Transverse colon (tissue), 4 donors: ENCODE measurements at places on chromosomes 2 and 18.

DNA sequence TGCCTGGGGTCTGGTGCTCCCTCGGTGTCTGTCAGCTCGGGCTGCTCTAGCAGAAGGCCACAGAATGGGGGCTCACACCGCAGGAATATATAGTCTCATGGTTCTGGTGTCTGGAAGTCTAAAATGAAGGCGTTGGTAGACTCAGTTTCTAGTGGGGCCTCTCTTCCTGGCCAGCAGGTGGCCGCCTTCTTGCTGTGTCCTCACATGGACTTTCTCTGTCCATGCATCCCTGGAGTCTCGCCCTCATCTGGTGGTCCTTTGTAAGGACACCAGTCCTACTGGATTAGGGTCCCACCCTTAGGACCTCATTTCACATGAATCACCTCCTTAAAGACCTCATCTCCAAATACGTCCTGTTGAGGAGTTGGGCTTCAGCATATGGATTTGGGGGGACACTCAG, 65.7 kb downstream of the RRM2 start:
- no peak for DNase-seq

DNA sequence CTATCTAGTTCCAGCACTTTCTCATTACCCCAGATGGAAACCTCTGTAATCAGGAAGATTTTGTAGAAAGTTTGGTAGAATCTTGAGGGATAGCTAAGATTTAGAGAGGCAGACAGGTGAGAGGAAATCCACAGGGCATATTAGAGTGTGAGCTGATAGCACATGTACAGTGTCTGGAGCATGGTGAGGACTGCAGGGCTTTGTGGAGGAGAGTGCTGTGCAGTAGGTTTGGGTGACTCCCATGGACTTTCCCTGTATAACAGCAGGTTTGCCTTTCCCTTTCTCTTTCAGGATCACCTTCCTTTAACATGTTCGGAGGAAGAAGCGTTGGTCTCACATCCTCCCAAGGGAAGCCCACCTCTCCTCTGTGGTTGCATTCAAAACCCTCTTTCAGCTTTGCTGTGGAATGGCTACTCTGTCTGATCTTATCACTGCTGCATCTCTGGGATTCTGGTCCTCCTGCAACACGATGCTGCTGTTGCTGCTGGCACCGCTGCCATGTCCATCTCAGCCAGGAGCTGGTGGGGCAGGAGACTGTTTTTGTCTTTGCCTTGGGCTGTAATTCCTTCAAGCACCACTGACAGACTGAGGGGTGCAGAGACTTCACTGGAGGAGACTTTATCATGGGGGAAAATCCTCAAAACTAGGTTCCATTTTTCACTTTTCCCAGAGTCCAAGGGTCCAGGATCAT, 7.8 kb upstream of the KIF5C start:
- DNase-seq: no peak

GRCh38 chr18:26568926-26569665, 20.7 kb upstream of the KCTD1 start:
- no peak for DNase-seq

GRCh38 chr2:26864226-26864625, 16.3 kb downstream of the DPYSL5 start:
- no peak for DNase-seq

GRCh38 chr2:108986916-108987510, 2.0 kb downstream of the EDAR start:
- DNase-seq: no peak

GRCh38 chr2:221896505-221897151, 324.5 kb upstream of the EPHA4 start:
- DNase-seq: no peak

DNA sequence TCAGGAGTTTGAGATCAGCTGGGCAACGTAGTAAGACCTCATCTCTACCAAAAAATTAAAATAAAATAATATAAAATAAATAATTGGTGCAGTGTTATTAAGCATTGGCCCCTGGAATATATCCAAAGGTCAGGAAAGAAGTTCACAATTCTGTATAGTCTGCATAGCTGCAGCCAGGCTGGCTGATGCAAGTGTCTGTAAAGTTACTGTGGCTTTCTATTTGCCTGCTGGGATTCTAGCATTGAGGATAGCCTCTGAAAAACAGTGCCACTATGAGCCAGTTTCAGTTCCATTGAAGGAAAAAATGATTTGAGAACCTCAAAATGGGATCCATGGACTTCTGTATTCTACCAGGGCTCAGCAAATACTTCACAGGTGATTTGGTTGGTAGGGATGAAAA, 208.6 kb downstream of the PARD3B start:
- no peak for DNase-seq

DNA sequence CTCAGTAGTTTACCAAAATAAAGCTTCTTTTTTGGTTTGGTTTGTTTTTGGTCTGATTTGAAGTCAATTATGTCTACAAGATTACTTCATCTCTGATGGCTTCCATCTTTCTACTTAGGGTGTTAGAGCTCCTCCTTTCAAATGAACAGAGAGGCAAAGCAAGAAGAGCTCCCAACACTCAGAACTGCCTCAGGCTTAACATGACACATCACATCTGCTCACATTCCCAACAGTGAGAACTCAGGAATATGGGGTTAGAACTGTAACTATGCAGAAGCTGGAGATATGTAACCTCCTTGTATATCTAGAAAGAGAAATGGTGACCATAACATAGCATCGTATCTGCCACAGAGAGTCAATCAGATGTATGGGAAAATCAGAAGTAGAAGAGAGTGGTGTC, 11.4 kb upstream of the LRATD1 start:
- DNase-seq: no peak

GRCh38 chr2:38648107-38648761, 17.7 kb upstream of the GALM start:
- DNase-seq: no peak

DNA sequence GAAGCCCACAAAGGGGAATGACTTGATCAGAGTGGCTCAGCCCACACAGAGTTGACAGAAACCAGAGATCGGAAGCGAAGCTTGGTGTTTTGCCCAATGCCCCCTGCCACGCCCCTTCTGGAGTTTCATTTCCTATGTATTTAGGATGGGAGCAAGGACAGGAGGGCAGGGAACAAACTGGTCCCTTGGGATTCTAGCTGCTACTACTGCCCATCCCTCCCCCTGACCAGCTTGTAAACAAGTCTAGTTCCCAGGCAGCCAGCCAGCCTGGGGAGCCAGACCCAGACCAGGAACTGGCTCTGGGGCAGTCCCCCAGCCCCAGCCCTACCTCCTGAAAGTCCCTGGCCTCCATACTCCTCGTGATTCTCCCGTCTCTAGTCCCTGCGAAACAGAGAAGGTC, 8.3 kb downstream of the WNT6 start:
- DNase-seq: no peak

GRCh38 chr2:48728295-48728694, 27.2 kb downstream of the LHCGR start:
- no peak for DNase-seq

- DNase-seq: no peak
Observed at GRCh38 chr2:240260664-240261063, 120.2 kb upstream of the OTOS start.

- no peak for DNase-seq
Observed at GRCh38 chr2:81589406-81589805, 1284.9 kb upstream of the LRRTM1 start.

DNA sequence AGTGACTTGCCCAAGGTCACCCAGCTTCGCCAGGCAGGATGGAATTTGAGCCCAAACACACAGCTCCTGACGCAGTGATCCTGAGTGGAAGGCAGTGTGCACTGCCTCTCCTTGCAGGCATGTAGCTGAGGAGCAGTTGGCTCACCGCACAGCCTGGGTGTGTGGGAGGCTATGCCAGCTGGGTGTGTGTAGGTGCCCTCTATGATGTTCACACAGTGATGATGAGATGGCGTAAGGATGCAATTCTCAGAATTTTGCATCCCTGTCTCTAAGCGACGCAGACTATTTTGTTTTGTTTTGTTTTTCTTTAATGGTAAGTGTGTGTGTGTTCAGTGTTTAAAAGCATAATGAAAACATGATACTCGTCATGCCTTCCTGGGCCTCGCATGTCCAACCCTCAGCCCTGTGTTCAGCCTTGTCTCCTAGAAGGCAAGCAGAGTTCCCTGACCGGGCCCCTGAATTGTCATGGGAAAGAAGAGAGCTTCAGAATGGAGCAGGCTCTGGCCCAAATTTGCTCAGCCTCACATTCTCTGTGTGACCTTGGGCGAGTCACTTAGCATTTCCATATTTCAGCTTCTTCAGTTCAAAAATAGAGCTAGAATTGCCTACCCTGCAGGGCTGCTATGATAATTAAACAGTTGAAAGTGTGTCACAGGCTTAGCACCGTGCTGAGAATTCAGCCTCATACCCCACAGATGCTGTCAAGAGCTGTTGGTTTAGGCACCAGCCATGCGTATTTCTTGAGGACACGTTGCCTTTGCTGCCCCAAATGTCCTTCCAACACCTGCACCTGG, 603.6 kb upstream of the RAB6C start:
- DNase-seq: no peak

GRCh38 chr2:150122871-150123613, 364.4 kb downstream of the RND3 start:
- DNase-seq: no peak

- peak; percentile 6 for DNase-seq
Observed at GRCh38 chr2:96092951-96093350, 23.4 kb downstream of the ADRA2B start.

DNA sequence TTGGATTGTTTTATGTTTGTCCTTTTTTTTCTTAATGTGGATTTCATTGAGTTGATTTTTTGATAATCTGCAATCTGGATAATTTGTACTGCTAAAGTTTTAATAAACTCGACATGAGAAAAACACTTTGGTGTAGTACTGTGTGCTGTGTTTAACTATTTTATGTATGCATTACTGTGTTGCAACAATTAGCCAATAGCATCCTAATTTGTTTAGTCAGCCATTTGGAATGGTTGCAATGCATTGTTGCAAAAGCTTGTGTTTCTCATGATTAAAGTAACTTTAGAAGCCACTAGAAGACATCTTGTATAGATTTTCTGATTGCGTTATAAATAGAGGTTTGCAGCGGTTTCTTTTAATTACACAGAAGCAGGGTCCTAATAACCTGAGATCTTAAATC, 53.5 kb downstream of the PPIG start:
- DNase-seq: no peak

DNA sequence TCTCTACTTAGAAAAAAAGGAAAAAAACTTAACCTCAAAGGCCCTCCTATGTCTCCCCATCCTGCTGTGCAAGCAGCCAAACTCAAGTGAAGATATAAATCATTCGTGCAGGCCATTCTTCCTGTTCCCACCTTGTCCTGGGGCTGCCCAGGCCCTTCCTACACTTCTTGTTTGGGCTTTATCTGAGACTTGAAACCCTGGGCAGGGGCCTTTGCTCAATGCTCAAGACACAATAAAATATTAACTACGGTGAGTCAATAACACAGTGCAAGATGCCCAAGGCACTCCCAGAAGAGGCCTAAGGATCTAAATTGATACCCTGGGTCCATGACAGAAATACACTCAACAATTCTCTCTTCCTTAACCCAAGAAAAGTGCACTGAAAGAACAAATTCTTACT, 67.6 kb downstream of the TBC1D8 start:
- DNase-seq: no peak

- DNase-seq: no peak
Observed at GRCh38 chr18:3305354-3305762, 43.4 kb downstream of the MYL12B start.

DNA sequence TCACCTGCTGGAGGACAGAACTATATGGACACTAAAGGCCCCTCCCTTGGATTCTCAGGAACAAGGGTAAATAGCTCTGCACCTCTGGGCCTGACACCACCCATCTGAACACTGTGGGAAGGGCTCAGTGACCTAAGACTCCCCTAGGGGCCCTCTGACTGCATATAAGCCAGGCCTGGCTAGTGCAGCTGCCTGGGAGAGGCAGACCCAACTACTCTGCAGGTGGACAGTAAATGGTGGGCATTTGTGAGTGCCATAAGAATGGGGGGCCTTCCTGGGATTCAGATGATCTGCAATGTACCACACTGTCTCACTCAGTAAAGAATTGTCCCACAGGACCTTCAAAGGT, 11.2 kb upstream of the WIPF1 start:
- no peak for DNase-seq

DNA sequence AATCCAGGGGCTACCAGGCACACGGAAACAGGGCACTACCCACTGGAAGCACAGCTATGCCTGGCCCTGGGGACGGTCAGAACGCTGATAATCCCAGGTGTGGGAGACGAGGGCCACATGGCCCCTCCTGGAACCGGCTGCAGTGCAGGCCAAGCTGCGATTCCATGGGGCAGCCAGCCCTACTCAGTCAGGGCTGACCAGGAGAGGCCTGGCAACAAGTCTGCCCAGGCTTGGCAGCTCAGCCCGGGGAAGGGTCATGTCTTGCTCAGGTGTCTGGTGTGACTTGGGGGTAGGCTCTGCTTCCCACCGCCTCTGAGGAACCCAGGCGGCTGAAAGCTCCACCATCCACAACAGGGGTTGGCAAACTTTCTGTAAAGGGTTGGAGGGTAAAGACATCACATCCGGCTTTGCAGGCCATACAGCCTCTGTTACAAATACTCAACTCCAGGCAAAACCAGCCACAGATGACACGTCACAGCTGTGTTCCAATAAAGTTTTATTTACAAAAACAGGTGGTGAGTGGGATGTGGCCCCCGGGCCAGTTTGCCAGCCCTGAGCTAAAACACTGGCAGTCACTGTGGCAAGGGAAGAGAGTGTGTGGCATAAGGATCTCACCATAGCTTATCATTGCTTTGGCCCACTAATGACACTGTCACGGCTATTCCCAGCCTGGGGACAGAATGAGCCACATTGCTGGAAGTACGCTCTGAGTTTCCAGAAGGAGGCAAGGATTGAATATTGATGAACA, 85.2 kb downstream of the NDUFA10 start:
- DNase-seq: no peak

DNA sequence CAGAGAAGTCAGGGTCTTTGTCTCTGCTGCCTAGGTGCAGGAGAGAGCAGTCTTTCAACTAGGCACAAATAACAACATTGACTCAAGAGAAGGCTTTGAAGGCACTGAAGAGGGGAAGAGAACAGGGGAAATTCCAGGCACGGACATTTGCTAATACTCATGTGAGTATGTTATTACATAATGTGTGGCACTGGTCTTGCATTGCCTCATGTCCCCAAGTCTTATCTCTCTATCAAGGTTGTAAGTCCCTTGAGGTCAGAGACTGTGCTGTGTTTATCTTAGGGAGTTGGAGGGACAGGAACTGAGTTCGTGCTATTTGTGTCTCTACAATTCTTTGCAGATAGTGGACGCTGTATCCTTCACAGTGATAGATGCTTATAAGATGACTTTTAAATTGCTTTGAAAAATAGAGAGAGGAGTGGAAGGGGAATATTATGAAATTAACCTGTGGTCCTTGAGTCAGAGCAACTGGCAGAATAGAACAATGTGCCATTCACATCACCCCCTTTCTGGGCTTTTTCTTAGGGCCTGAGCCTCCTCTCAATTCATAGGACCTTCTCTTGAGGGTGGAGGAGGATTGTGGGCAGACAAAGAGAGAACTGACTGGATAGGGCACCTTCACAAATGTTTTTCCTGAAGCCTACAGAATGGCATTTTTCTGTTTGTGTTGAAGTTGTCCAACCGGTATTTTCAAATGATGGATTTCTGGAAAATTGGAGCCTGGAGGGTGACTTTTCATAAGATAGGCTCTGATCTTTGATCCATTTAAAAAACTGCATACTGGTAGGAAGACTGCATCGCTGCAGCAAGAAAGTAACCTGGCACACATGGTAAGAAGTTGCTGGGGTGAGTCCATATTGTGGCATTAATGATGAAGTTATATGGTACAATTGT, 96.6 kb upstream of the CXCR4 start:
- DNase-seq: no peak

- no peak for DNase-seq
Observed at GRCh38 chr2:45567974-45568789, 42.9 kb downstream of the SRBD1 start.
